ENCODE measurements at places on chromosomes 4 and X. TPM values are rescaled to one million over a fixed set of nuclear protein-coding genes. Genes with fewer than 3 reads are reported as not detected.

DNA sequence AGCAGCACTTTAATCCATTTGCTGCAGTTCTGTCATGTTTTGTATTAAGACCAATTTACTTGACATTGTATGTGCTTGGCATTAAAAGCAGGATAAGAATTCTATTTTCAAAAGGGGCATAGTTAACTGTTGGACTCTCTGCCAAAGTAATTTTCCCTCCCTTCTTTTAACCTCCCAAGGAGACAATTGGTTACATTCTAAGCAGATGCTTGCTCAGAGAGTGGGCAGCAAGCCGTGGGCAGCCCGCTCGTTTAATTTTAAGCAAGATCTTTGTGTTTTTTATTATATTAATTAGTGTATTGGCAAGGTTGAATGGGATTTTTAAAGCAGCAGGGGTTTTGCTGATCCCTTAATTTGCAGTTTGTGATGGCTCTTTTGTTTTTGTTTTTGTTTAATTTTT, 37.1 kb upstream of the KLHL8 start:
- no peak for DNase-seq

PPEF2 gene
- not detected for total RNA-seq

DNA sequence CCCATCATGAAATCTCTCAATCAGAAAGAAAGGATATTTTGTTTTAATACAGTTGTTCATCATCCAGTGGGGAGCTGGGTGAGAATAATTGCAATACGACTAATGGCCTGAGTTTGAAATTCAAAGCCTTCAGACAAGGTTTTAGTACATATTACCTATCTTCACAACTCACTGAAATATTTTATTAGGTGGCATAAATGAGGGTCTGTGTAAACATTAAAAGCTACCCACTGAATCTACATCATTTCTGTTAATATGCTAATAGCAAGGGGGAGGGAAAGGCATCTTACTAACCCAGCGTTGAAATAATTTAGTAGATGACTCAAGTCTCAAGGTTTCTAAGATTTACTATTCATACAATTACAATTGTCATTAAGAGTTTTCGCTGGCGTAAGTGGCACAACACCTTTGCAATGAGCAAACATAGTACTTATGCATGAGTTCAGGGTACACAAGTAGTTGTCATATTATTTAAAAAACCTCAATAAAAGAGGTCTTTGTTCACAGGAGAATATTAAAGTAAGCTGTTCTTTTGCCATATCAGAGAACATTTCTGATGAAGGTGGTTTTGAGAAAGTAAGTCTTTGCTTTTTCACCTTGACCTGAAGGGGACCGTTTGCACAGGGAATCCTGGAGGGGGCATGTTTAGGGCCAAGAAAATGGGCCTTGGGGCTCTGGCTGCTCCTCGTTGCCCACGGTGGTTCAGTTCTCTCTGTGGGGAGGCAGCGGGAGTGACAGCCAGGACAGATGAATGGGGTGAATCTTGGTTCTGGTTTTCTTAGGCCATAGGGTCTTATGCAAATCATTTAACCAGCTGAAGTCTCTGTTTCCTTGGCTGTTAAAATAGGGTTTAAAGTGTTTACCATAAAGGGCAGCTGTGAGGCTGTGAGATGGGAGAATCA, 4.5 kb upstream of the RHOH start:
- DNase-seq = no peak

DNA sequence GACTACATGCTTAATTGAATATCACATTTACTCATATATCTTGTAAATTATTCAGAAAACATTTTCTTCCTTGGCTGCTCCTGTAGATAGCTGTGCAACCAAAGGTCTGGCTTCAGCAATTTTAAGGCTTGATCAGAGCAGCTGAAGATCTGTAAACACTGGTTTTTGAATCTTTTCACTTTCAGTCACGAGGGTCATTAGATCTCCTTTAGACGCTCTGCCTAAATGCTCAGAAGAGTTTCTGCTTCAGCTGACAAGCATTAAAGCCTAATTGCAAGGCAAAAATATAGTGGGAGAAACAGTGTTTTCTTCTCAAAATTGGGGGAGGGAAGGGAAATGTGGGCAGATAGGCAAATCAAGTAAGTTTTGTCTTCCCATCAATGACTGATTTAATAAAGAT, 25.7 kb downstream of the TRPC5 start:
- no peak for DNase-seq

- DNase-seq = no peak
Measured at GRCh38 chr4:173237762-173238161, 69.2 kb downstream of the GALNT7 start.

GRCh38 chrX:40759374-40759773, 24.0 kb upstream of the MED14 start:
- DNase-seq = no peak

- no peak for DNase-seq
Measured at GRCh38 chr4:15636818-15637217, 18.3 kb downstream of the FBXL5 start.

DNA sequence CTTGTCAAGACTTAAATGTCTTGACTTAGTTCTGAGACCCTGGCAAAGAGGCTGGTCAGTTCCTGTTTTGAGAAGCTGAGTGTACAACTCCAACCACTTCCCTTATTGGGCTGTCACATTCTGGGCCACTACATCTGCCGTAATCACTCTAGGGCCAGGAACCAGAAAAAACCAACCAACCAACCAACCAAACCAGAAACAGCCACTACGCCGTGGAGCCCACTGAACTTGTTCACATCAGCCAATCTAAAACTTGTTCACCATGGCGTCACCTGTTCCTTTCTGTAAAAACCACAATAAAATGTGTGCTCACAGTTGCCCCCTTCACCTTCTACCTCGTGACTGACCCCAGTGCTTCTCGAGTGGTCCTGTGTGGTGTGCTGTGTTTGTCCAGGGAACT, 107.3 kb downstream of the JADE1 start:
- DNase-seq = no peak

PABPC4L gene
- 0.70 TPM for total RNA-seq

DNA sequence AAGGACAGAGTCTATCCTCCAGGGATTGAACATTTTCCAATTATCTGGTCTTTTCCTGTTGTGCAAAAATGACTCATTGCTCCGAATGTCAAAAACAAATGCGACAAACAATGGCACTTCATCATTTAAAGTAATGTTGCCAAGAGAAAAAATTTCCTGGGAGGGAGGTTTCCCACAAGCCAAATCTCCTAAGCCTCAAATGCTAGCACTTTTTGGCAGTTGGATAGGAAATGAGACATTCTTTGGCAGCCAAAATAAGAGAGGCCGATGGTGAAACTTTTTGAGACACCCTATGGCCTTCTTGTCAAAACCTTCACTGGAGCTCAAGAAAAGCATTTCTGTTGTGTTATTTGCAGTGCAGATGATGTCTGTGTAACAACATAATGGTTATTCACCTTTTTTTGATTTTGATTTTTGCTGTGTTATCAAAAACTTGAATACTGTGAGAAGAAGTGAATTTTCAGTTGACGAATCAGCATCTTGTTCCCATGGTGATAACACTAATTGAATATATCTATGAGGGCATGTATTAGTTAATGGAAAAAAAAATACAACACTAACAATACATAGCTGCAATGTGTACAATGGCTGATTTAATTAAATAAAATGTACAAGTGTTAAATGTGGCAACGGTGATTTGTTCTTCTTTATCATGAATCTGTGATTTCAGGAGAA, 333.8 kb downstream of the ANK2 start:
- DNase-seq = no peak

GRCh38 chr4:53928825-53929224, 135.6 kb downstream of the CHIC2 start:
- no peak for DNase-seq

DNA sequence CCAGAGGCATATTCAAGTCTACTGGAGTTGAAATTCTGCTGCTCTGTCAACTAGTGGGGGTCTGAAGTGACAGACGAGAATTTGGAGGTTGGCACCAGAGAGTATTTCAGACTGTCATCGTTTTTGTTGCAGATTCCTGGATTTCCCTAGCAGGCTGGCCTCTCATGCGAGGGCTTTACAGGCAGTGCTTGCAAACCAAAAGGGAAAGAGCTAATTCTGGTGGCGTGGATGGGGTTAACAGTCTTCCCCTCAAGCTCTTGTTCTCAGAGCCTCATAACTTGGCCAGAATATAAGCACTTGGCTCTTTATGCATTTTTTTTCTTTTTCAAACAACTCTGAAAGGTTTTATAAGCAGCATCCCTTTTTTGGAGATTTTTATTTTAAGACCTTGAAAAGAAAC, at the start of gene SPARCL1:
Gene SPARCL1, minus strand, starts transcription at position 190 of the 400 bp plus-strand sequence. CDS start 29,802 bp downstream, outside the sequence.
- DNase-seq = peak; percentile 63

NEIL3 gene
- total RNA-seq = not detected

DNA sequence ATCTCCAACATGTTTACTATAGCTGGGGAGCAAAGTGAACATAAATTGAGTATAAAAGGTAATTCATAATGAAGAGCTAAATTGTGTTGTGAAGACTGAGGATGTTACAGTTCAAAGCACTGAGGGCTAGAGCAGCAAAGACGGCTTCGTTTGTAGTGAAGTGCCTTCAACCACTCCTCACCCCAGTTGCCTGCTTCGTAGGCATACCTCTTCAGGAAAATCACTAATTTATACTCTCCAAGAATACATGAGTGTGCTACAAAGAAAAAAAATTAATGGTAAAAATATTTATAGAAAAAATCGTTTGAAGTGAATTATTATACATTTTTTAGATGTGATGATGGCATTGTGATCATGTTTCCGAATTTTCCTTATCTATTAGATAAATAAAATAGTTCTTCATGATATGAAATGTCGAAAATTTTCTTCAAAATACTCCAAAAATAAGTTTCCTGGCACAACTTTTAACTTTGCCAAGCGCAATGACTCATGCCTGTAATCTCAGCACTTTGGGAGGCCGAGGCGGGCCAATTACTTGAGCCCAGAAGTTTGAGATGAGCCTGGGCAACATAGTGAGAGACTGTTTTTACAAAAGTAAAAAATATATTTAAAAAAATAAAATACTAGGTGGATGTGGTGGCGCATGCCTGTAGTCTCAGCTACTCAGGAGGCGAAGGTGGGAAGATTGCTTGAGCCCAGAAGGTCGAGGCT, 41.6 kb downstream of the ZFP42 start:
- DNase-seq = no peak

ANOS1 gene
- 9.5 TPM for total RNA-seq

DNA sequence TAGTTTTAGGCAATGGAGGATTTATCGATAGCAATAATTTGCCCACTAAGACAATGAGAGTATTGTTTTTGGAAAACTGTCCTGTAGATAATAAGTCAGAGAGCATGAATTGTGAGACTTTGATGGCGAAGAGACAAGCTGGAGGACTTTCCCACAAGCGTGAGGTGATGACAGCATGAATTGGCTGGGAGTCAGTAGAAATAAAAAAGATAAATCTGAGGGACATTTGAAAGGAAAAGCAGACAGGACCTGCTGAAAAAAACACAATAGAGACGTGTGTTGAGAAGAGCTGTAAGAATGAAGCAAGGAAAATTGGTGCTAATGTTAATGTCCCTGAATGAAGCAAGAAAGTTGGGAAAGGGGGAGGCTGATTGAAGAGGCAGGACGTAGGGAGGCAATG, 233.5 kb downstream of the DCTD start:
- DNase-seq = no peak

TCEAL6 gene
- not detected for total RNA-seq

SLC4A4 gene
- total RNA-seq = 19.1 TPM

GPRASP2 gene
- 7.5 TPM for total RNA-seq

DNA sequence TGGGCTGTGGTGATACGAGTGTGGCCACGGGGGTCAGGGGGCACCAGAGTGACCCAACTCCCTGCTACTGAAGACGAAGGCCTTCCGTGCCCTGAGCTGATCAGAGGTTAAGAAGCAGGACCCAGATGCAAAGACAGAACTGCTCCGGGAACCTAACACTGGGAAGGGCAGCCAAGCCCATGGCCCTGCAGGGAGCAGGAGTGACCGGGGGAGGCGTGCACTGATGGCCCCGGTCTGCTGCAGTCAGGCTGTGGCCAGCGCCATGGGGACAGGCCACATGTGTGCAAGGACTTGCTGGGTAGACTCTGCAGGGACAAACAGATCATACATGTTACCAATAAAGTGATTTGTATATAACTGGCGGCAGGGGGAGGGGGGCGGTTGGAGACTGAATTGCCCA, 74.6 kb downstream of the ACOX3 start:
- DNase-seq = no peak

AMTN gene
- total RNA-seq = not detected

CDKL2 gene
- total RNA-seq = not detected

Measured in heart left ventricle (tissue), 16 donors.